ENCODE measurements at places on chromosomes 2 and 18. TPM values are rescaled to one million over a fixed set of nuclear protein-coding genes. Genes with fewer than 3 reads are reported as not detected.

GRCh38 chr2:210662560-210662959 is 106.2 kb downstream of the CPS1 start:
- DNase-seq: no peak

DNA sequence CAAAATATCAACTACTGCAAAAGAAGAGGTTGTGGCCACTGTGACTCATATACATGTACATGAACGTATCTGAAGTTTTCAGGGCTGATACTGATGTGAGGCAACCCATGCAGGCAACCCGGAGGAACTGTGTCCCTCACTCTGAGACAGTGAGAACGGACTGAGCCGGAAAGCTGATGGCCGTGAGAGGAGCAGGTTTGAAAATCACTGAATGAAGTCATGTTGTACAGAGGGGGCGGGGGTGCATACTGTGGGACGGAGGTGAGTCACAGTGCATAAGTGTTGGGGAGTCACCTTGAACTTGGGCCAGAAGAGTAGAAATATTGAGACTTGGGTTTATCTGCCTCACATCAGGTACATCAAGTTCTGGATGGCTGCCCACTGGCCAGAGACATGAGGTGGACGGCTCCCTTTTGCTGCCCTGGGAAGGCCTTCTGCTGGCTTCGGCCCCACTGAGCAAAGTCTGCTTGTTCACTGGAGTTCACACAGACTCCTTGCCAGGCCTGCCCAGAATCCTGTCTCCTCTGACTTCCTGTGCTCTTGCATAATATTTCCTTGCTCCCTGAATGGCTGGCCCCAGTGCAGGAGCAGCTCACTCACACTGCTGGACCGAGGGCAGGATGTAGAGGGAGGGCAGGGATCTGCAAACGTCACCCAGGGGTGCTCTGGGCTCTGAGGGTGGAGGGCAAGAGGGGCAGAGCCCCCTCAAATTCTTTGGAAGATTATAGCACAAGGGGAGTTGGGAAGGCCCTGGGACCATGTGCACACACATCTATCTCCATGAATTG is 18.1 kb downstream of the EPAS1 start:
- DNase-seq: peak; percentile 96

- DNase-seq: no peak
Observed at GRCh38 chr2:14952400-14952963, 320.0 kb downstream of the LRATD1 start.

DNA sequence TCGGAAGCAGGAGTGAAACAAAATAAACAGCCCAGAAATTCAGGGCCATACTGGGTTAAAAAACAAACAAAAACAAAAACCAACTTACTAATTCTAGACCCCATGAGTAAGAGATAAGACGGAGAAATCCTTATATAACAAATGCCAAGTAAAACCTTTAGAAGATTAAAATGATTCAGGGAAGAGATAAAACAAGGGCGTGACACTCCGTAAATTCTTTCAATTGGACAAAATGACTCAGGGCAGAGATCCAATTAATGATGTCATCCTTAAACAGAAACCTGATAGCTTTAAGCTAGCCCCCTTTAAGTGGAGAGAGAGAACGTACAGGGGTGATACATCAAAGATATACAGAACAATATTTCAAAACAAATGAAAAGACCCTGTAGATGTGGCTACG is 317.4 kb downstream of the NBAS start:
- no peak for DNase-seq

- DNase-seq: no peak
Observed at GRCh38 chr2:83115155-83115554, 1343.9 kb downstream of the SUCLG1 start.

The PIEZO2 gene
- 4.8 TPM for total RNA-seq

The LYG2 gene
- total RNA-seq: not detected

The QPCT gene
- total RNA-seq: 3.2 TPM

The WIPF1 gene
- 59.9 TPM for total RNA-seq

The C1GALT1C1L gene
- total RNA-seq: 1.3 TPM

The CWC22 gene
- total RNA-seq: 19.1 TPM

Measured in posterior vena cava (tissue), 2 donors.